ENCODE measurements at places on chromosomes 13 and 19.

DNA sequence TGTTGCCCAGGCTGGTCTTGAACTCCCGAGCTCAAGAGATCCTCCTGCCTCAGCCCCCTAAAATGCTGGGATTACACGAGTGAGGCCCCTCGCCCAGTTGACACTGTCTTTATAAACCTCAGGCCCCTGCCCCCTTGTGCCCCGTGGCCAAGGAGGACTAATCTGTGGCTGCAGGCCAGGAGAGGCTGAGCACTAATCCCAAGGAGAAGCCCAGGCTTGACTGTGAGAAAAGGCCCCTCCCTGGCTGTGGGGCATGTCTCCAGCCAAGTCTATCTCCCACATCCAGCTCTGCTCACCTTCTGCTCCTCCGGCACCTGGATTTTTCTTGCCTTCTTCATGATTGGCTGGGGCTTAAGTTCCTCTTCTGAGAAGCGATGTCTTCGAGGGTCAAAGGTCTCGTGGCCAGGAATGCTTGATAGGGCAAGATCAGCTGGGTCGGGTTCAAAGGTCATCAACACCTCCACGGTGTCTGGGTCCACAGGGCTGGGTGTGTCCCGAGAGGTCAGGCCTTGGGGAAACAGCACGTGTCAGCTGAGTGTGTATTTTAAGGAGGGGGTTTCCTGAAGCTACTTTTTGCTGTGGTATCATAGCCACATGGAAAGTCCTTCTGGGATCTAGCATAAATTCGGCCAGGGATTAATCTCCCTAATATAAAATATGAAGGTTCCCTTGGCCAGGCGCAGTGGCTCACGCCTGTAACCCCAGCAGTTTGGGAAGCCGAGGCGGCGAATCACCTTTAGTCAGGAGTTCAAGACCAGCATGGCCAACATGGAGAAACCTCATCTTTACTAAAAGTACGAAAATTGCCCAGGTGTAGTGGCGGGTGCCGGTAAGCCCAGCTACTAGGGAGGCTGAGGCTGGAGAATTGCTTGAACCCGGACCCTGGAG lies 3.8 kb downstream of the DBP start:
- DNase-seq, result no peak

DNA sequence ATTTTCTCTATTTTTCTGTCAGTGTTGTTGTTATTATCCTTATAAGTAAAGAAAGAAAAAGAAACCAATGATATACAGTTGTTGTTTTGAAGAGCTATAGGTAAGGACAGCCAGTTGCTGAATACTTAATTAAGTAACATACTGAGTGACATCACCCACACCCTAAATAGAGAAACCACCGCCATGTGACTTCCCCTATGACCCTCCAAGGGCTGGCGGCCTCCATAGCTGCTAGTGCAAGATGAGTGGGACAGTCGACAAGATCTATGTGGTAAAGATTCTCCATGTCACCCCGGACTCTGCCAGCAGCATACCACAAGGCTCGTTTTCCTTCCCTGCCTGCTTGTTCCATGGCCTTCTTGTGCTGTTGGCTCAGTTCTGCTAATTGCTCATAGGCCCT lies 221.1 kb downstream of the DNAJC15 start:
- no peak for DNase-seq

DNA sequence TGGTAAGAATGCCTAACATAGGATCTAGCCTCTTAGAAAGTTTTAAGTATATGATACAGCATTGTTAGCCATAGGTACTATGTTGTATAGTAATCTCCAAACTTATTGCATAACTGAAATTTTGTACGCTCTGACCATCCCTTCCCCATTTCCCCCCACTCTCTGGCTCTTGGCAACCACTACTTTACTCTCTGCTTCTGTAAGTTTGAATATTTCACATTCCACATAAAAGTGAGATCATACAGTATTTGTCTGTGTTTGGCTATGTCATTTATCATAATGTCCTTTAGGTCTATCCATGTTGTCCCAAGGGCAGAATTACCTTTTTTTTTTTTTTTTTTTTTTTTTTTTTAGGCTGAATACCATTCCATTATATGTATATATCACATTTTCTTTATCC lies 396.9 kb downstream of the DLEU7 start:
- no peak for DNase-seq

DNA sequence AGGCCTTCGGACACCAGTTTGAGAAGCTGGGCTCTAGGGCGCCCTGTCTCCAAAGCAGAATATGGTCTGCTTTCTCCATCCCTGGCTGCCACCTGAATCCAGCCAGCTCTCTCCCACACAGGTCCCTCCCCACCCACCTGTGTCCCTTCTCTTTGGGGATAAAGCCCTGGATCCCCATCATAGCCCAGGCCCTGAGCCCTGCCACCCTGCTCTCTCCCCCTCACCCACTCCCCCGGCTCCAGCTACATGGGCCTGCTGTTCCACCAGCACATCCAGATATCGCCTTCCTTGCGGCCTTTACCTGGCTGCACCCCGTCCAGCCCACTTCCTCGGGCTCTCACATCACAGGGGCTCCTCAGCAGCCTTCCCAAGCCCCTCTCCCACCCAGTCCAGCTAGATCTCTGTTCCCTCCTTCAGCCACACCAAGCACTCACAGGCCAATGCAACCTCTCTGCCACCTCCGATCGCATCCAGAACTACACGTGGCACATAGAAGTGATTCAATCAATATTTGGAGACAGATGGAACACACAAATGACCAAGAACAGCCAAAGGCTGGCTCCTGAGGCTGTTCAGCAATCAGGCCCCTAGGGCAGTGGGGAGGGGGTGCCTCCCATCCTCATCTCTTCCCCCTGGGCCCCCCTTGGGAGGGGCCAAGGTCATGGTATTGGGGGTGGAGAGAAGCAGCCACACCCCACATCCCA lies 7.6 kb downstream of the AKT2 start:
- DNase-seq, result no peak

DNA sequence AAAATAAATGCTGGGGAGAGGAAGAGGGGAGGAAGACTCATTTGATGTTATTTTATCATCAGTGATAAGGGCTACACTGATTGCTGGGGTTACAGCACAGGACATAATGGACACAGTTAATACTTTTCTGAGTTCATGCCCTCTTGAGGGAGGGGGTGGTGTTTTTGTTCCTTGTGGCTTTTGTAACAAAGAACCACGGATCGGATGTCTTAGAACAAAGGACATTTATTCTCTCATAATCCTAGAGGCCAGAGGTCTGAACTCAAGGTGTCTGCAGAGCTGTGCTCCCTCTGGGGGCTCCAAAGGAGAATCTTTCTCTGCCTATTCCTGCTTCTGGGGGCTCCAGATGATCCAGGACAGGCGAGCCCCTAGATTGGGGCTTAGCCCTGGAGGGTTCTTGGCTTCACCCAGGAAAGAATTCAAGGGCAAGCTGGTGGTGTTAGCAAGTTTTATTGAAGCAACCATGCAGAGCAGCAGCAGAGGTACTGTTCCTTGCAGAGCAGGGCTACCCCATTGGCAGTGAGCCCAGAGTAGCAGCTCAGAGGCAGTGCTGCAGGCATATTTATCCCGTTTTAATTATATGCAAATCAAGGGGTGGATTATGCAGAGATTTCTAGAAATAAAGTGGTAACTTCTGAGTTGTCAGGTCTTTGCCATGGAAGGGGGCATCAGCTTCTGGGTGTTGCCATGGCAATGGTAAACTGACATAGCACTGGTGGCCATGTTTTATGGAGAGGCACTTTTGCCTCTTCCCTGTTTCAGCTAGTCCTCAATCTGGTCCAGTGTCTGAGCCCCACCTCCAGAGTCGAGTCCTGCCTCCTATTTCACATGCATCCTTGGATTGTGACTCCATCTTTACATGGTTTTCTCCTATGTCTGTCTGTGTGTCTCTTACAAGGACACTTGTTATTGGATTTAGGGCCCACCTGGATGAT lies 18.0 kb downstream of the VAV1 start:
- DNase-seq, result no peak

DNA sequence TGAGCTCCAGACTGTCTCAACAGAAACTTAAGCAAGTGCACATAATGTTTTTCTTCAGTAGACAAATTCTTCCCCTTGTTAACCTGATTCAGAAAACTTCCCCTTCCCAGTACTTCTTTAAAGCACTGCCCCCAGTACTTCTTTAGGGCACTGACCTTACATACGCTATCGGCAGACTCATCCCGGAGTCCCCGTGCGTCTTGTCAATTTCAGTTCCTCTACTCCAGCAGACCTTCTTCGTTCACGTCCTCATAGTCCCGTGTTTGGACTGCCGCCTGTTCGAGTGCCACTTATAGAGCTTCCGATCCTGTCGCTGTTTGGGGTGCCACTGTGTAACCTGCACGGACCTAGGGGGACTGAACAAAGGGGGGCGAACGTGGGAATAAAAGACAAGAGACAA lies 29.0 kb downstream of the ZNF627 start:
- DNase-seq, result no peak

- DNase-seq, result no peak
These were observed 785 bp upstream of the USF2 start for GRCh38 chr19:35267818-35268535.

DNA sequence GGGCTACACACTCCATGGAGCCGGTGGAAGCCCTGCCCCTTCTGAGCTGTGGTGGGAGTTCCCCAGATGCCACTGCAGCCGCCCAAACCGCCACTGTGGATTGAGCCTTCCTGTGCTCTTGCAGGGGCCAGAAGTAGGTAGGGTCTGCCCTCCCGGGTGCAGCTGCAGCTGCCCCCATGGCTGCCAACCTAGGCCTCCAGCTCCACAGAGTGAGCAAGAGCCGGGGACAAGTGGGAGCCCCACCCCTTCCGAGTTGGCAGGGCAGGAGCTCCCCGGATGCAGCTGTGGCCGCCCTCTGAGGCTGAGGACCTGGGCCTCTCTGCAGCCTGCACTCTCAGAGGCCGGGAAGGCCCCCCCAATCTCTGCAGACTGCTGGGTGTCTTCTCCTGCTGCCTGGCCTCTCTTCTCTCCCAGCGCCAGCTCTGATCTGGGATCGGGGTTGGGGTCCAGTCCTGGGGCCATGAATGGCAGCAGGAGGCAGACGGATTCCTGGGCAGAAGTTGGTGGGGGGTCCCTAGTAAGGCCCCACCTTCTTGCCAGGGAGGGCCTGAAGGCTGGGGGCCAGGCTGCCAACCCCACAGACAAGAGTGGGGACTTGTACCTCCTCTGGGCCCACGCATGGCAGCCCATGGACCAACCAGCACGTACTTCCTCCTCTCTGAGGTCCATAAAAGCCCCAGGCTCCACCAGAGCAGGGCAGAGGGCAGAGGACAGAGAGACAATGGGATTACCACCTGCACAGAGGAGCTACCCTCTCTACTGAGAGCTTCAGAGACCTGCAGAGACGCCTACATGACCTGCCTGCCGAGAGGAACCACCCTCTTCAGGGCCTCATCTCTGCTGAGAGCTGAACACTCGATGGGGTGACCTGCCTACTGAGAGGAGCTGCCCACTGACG lies 28.9 kb downstream of the AP2S1 start:
- peak; percentile 31 for DNase-seq
